Inflammatory macrophage treated with lipopolysaccharide for 1 hour (primary cell): ENCODE measurements at places on chromosomes 5 and 9.

GRCh38 chr5:128303593-128303992, 220.0 kb downstream of the SLC12A2 start:
- no peak for DNase-seq

GRCh38 chr9:123225995-123226394, 42.4 kb downstream of the STRBP start:
- DNase-seq = no peak

DNA sequence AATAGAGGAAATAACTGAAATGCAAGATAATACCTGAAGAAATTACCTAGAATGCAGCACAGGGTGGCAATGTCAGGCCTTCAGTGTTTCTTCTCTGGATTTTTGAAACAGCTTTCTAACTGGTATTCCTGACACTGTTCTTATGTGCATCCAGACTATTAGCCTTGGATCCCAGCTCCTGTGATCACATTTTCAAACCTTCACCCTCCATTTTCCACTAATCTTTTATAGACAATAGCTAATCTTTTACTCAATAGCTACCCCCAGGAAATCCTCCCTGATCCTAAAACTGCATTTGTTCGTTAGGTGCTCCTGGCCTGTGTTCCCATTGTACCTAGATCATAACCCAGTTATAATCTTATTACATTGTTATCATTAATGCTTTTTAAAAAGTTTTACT, 101.5 kb upstream of the DHFR start:
- DNase-seq = no peak

GRCh38 chr5:172064766-172065165, 58.3 kb upstream of the FBXW11 start:
- no peak for DNase-seq

- no peak for DNase-seq
Observed at GRCh38 chr9:37425298-37425752, 2.8 kb downstream of the GRHPR start.

DNA sequence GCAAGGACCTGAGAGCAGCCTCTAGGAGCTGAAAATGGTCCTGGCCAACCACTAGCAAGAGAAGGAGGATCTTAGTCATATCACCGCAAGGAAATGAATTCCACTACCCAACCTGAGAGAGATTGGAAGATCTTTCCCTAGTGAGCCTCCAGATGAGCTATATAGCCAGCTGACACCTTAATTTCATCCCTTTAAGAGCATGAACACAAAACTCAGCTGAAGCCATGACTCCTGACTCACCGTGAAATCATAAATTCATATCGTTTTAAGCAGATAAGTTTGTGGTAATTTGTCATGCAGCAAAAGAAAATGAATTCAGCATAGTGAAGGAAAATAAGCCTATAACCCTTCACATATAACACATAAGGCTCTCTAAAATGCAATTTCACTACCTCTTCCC, 23.5 kb downstream of the MAPKAP1 start:
- DNase-seq = no peak

GRCh38 chr9:109831998-109832658, 52.1 kb downstream of the PALM2AKAP2 start:
- no peak for DNase-seq

- no peak for DNase-seq
Observed at GRCh38 chr9:127223810-127224177, 40.8 kb upstream of the GARNL3 start.

- no peak for DNase-seq
Observed at GRCh38 chr5:175614223-175614815, 43.6 kb upstream of the HRH2 start.

GRCh38 chr5:78974011-78974410, 11.1 kb downstream of the ARSB start:
- DNase-seq = no peak

GRCh38 chr9:135343837-135344522, 135.6 kb upstream of the PPP1R26 start:
- peak; percentile 48 for DNase-seq

DNA sequence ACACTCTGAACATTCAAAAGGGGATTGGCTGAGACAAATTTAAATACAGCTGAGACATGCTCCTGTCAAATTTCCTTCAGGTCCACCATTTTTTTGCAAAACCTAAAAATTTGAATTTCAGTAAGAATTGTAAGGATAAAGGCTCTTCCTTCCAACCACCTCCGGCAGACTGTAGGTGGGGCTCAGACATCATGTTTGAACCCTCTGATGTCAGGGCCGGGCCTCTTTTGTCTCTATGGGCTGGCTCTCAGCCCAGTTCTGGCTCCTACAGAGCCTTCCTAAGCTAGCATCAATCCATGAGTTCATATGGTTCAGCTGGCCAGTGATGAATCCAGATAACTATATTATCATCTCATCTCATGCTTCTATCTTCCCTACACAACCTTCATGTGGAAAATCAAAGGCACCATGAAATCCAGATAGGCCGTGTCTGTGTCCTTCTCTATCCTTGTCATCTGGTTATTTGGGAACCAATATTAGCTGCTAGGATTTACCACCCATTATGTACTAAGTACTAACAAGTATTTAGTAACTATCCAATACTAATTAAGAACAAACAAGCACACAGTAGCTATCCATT, 44.2 kb downstream of the NIPSNAP3B start:
- DNase-seq = no peak

DNA sequence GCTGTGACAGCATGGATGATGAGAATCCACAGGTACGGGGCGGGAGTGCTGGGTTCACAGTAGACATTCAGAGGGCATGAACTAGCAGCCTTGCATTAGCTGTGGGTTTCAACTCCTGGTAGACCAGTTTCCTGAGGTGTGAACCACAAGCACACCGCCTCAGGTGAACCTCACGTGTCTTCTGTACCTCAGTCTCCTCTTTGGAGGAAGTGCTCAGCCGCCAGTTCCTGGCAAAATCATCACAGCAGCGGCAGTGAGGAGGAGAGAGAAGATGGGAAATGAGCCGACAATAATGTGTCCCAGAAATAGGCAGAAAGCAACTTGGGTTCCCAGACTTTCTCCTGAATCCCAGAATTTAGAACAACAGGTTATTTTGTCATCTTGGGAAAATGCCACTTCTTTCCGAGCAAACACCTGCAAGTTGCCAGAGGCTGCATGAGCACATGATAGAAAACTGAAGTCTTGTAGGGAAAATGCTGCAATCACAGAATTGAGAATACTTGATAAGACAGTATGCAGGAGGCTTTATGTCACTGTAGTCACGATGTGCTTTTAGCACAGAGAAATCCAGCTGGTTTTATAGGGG, 258.5 kb downstream of the AOPEP start:
- DNase-seq = no peak

- DNase-seq = no peak
Observed at GRCh38 chr5:133367071-133367786, 245.1 kb downstream of the FSTL4 start.

DNA sequence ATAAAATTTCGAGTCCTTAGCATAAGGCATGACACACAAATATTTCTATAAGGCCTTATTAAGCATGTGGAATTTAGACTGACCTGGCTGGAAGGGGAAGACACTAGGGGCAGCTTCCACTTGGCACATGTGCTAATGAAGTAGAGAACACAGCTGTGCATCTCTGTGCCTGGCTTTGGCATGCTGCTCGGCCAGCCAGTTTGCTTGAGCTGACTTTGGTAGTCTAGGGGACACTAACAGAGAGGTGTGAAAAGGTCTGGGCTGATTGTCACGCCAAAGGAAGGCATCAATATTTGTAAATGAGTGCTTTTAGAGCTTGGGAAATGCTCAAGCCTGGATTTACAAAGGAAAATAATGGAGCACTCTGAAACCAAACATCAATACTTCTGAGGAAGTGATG, 723.7 kb downstream of the PRELID2 start:
- DNase-seq = no peak

DNA sequence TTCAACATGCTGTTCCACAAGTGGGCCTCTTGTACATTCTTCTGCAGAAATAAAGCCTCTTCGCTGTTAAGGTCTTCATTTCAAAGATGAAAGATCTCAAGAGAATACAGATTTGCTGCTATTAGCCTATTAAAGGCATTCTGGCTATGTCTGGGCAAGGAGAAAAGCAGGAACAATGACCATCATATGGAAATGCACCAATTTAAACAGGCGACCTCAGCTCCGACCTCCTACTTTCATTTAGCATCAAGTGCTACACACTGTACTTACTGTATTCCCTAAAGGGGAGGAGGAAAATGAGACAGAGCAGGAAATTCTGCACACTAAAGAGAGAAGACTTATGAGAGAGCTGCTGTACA, 64.8 kb downstream of the HABP4 start:
- DNase-seq = no peak

GRCh38 chr5:52139888-52140615, 647.7 kb upstream of the ITGA1 start:
- DNase-seq = no peak

GRCh38 chr9:128992995-128993394, 35.1 kb downstream of the SH3GLB2 start:
- no peak for DNase-seq

DNA sequence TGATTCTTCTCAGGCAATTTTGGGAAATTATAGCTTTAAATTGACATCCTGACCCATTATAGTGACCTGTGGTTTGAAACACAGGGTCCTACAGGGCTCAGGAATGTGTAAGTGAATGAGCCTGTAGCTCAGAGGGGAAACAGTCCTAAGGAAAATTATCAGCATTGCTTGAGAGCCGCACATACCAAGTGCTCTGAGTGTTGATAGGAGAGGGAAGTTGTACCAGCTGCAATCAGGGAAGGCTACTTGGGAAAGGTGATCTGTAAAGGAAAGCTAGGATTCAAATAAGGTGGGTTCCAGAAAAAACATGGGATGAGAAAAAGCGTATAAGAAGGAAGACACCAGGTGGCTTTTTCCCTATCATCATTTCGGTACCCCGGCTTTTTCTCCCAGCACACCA, 4.4 kb upstream of the SLC25A51 start:
- DNase-seq = no peak

DNA sequence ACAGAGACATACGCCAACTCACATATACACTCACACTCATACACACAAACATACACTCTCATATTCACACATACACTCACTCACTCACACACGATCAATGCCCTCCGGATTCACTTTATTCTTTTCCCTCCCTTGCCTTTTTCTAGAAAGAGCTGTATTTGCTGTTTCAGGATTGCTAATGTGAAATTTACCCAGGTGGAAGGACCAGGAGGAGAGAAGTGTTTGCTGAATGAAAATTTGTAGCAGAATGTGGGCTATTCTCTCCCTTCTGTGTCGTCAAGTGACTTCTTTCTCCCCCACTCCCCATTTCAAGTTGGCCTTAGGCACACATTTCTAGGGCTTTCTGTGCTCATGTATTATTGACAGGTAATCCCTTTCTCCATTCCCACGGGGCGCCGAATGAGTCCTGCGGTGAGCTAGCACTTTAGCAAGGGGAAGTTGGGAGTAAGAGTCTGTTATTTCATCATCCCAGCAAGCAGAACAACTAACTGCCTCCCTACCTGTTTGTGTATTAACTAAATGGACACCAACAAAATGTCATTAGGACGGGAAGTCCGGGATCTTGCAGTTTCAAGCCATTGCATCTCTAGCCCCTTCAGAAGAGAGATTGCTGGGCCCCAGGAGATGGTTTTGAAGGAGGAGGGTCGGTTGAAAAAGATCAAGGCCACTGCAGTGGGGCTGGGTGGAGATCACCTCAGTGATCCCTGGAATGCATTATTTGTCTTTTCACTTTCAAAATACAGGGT, 97.1 kb upstream of the TAF11L2 start:
- DNase-seq = peak; percentile 30

DNA sequence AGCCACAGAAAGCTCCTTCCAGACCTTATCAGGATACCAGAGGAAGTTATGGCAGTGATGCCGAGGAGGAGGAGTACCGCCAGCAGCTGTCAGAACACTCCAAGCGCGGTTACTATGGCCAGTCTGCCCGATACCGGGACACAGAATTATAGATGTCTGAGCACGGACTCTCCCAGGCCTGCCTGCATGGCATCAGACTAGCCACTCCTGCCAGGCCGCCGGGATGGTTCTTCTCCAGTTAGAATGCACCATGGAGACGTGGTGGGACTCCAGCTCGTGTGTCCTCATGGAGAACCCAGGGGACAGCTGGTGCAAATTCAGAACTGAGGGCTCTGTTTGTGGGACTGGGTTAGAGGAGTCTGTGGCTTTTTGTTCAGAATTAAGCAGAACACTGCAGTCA, 70.8 kb upstream of the ENTREP1 start:
- DNase-seq = no peak

GRCh38 chr9:136324501-136325300, 2.6 kb upstream of the GPSM1 start:
- DNase-seq = no peak

GRCh38 chr5:124343451-124343867, 403.0 kb downstream of the ZNF608 start:
- DNase-seq = no peak

DNA sequence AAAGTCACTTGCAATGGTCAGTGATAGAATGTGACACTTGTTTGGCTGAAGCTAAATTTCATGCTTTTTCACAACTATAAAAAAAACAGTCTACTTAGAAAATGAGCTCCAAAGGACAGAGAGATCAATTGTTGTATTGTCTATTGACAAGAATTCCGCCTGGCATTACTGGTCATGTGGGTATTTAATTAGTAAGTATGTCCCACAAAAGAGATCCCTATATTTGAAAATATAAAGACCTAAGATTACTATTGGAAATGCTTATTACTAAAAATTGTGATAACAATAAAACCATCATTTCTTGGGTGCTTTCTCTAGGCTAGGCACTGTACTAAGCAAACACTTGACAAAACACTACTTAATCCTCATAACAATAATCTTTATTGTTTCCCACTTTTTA, 745.2 kb upstream of the C9orf72 start:
- DNase-seq = no peak

DNA sequence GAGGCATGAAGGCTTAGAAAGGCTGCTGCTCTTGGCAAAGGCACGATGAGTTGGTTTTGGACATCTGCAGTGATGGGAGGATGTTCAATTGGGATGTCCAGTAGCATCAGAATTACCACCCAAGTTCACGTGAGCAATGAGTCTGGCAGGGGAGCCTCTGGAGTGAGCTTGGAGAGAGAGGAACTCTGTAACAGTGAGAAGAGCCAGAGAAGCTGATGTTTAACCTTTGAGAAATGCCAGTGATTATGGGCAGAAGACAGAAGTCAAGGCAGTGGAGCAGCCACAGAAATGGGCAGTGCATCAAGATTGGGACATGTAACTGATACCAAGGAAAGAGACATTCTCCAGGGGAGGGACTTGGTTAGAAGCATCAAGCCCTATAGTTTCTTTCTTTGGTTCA, 39.8 kb downstream of the SEC61B start:
- no peak for DNase-seq

GRCh38 chr5:105392710-105393149, 1830.1 kb upstream of the NUDT12 start:
- no peak for DNase-seq

DNA sequence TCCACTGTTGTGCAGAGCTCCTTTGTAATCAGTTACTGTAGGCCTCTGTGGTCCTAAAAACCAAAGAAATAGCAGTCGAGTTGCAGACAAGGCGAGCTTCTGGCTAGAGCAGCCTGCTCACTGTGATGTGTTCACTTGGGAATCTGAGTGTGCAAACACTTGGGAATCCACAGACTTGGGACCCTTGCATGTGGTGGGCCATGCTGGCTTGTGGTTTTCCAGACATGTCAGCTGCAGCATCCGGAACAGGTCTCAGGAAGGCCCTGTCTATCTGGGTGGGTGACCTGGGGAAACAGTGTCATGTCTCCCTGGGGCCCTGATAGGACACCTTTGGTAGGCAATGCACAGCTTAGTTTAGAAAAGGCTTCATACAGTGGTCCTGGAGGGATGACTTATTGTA, 66.4 kb downstream of the WWC1 start:
- DNase-seq = no peak
